Colonic mucosa (tissue), 4 donors: ENCODE measurements at places on chromosomes 2 and 18.
A peak's percentile ranks its signal among the peaks of the same experiment; 100 is the strongest.

GRCh38 chr2:182584462-182584861 is 131.6 kb upstream of the DNAJC10 start:
- no peak for DNase-seq

DNA sequence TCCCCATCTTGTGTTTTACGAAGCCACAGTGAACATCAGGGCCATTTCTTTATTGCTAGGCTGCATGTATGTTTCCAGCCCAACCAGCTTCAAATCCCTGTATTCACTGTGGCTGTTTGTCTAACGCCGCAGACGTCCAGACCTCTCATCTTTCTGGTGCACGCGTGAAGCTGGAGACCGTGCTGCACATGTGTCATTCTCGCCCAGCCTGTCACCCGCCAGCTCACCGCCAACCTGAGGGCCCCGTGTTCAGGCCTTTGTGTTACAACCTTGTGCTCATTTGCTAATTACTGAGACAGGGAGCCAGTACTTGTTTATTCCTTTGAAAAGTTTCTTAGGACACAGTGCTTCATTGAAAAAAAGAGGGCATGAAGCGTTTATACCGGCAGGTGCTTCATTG is 21.4 kb downstream of the SALL3 start:
- DNase-seq, result no peak

DNA sequence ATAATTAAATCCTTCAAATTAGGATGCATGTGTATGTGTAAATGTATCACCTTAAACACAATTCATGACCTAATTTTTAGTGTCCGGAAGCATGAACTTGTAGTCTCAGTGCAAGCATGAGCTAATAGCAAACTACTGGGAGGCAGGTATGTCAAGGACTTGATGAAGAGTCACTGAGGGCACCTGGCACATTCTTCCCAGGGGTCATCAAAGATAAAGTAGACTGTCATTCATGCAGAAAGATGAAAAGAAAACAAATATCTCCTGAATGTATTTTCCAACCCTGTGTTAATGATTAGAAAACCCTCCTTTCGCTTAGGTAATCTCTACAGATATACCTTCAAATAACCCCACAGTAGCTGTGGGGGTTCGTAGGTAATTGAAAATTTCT is 234.9 kb downstream of the SOCS6 start:
- no peak for DNase-seq

- no peak for DNase-seq
These were observed 982.1 kb downstream of the TSN start for GRCh38 chr2:122737429-122738077.

DNA sequence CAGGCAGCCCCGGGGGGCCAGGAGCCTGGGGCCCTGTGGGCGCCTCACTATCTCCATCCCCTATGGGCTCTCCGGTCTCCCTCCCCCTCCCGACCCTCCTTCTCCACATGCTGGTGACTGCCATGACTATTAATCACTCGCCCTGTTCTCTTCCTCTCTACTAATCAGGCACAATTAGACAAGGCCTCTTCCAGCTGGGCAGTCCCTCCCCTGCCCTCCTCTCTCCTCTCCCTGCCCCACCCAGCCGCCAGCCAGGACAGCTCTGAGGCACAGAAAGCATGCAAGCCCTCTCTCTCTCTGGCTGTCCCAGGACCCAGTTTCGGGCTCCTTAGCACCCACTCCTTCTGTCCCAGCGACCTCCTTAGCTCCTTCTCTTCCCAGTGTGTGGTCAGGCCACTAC is 5.8 kb downstream of the ASIC4 start:
- DNase-seq, result no peak

GRCh38 chr2:241540401-241540770 is 18.2 kb upstream of the BOK start:
- DNase-seq, result no peak

GRCh38 chr18:13380691-13381070 is 162.1 kb downstream of the LDLRAD4 start:
- no peak for DNase-seq

DNA sequence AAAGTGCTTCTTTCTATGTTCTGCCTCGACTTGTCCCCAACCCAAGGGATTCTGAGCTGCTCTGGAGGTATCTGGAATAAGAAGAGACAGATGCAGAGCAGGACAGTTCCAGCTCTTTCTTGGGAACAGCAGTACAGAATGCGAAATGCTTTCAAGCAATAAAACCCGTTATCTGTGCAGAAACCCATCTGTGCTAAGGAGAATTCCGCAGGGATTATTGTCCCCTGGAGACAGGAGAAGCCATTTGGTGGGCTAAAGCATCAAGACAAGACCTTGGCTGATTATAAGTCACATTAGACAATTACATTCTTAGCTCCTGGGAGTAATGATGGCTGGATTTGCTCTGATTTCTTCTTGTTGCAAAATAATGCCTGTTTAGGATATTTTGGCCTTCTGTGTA is 185.4 kb upstream of the GLI2 start:
- no peak for DNase-seq

- no peak for DNase-seq
These were observed 304.7 kb downstream of the PTPRM start for GRCh38 chr18:7871560-7872456.

DNA sequence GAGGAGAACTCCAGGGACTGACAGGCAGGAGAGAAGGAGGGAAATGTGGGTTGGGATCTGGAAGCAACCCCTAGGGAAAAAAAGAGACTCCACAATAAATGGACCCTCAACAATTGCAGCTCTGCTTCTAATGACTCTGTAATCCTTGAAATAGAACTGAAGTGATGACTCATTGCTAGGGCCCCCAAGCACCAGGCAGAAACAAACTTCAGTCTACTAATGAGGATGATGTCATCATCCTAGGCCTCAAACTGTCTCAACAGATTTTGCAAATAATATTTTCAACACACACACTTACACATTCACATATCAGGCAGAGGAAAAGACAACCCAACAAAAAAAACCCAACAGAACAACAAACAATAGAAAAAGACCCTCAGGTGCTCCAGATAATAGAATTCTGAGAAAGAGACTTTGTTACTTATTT is 143.3 kb downstream of the HDAC4 start:
- no peak for DNase-seq

GRCh38 chr2:132780651-132781050 is 110.6 kb upstream of the LYPD1 start:
- DNase-seq, result no peak

- DNase-seq, result no peak
These were observed 199.8 kb downstream of the PLCL1 start for GRCh38 chr2:198004173-198004572.

GRCh38 chr18:68454511-68455228 is 260.2 kb downstream of the TMX3 start:
- no peak for DNase-seq

GRCh38 chr2:29744976-29745375 is 176.4 kb downstream of the ALK start:
- DNase-seq, result no peak

DNA sequence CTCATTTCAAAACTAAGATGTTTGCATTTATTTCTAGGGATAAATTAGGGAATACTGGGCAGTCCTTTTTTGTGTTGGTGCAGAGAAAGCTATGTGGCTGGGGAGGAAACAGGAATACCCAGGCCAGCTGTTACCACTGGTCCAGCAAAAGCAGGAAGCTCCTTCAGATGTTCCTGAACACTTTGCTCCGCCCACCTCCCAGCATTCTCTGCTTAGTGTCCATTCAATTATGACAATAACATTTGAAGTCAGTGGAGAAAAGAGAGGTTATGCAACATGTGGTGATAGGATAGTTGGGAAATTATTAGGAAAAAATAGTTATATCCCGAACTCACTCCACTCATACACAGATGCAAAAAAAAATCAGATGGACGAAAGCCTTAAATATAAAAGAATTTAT is 22.1 kb upstream of the ARPC2 start:
- DNase-seq, result peak; percentile 52

- no peak for DNase-seq
These were observed 138.3 kb downstream of the ASB1 start for GRCh38 chr2:238565031-238565430.

GRCh38 chr2:146287281-146287680 is 1557.5 kb upstream of the ACVR2A start:
- DNase-seq, result no peak

DNA sequence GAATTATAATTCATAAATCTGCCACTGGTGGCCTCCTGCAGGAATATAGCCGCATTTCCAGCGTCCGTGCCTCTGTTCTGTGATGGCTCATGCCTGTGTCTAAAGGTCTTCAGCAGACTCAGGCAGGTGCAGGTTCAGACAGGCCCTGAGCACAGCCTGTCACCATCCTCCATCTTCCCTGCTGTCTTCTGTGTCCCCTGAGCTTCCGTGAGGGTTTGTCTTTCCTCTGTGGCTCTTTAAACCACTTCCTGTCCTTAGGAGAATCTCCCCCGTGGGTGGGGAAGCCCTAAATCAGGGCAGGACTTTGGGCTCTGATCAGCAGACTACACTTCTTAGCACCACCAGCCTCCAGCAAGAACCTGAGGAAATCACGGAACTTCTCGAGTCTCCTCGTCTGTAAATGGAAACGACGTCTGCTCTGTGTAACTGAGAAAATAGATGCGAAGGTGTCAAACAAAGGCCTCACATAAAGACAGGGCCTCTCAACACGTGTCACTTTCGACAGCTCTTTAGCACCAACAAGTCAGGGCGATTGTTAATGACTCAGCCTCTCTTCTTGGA is 24.1 kb upstream of the NFATC1 start:
- DNase-seq, result no peak

GRCh38 chr18:51578406-51578980 is 381.0 kb upstream of the MEX3C start:
- no peak for DNase-seq

DNA sequence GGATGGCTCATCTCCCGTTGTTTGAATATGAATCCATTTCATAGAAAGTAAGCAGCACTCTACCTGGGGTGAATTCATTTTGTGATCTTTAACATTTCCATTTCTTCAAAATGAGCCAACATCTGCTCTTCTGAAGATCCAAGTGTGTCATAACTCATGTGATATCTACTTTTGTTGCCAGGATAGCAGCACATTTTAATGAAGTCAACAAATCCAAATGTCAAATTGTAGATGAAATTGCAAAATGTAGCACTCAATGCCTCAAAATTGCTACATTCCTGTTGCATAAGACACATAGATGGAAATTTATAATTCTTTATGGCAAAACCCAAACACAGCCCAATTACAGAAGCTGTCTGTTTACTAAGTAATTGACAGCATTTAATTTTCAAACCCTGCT is 360.7 kb downstream of the TMX3 start:
- DNase-seq, result no peak

GRCh38 chr2:3606370-3607201 is 11.7 kb downstream of the COLEC11 start:
- no peak for DNase-seq

- DNase-seq, result no peak
These were observed 101.2 kb downstream of the SETBP1 start for GRCh38 chr18:44781886-44782285.

DNA sequence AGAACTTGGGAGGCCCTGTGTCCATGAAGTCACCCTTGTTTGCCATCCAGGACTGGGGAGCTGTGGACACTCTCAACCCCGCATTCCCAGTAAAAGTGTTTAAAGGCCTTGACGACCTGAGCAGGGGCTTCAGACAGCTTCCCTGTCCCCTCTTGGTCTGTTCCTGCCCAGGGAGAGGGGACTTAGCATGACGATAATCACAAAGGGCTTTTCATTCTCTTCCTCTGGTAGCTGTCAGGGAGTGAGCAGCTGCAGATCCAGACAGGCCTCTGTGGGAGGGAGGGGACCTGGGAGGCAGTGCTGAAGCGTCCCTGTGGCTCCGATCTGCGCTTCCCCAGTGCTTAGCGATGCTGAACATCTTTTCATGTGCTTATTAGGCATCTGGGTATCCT is 77.8 kb upstream of the HS6ST1 start:
- no peak for DNase-seq

DNA sequence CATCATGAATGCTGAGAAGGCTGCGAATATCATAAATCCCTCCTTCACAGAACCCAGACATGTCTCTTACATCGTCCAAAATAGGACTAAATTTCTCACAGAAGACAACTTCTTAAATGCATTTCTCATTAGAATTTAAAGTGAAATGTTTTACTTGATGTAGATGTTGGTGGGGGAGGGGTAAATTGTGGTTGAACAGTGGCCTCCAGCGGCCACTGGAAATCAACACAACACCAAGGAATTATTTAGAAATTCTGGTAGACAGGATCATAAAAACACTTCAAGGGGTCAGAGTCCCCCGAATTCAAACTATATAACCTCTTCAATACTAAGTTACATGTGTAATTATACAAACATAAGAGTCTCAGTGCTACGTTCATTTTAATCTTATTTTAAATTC is 135.9 kb downstream of the ABCA12 start:
- DNase-seq, result peak; percentile 19

GRCh38 chr2:69238449-69239031 is 148.5 kb downstream of the GFPT1 start:
- no peak for DNase-seq

- DNase-seq, result no peak
These were observed 108.7 kb downstream of the TRIM43 start for GRCh38 chr2:95700519-95700918.

GRCh38 chr2:28038722-28039121 is 148.2 kb downstream of the BABAM2 start:
- DNase-seq, result no peak

GRCh38 chr2:218342837-218343236 is 13.8 kb upstream of the CATIP start:
- DNase-seq, result no peak

DNA sequence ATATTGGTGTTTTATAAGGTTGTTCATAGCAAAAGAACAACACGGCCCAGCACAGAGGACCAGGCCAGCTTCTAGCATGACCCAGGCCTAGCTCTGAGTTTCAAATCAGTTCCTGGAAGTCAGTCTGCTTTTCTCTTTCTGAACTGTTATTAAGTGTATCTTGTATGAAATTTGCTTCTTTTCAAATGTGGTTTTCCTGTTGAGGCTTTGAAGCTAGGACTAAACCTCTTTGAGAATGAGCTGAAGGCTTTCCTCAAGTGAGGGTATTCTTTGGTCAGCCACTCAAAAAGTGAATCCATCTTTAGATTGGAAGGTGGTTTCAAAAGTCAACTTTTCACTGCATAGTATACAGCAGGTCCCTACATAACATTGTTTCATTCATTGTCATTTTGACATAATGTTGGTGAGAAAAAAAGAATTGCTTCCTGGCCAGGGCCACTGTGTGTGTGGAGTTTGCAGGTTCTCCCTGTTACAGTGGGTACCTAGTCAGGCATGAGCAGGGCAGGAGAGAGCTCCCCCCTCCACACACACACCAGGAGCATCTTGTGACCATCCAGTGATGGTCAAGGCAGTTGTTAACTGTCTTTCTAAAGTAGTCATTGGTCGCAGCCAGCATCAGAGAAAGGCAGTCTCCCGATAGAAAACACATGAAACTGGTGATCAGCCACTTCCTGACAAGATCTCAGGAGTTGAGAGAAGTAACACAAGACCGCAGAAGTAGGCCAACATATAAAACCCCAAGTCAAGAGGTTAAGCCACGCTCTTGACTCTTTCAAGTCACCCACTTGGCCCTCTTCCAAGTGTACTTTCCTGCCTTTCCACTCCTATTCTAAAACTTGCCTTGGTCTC is 6.7 kb upstream of the ACAA2 start:
- no peak for DNase-seq
